ENCODE measurements at places on chromosomes 6 and 20. TPM values are rescaled to one million over a fixed set of nuclear protein-coding genes. Genes with fewer than 3 reads are reported as not detected.
A peak's percentile ranks its signal among the peaks of the same experiment; 100 is the strongest.

YTHDF1 gene
- polyA plus RNA-seq: 43.1 TPM

DHX16 gene
- 31.0 TPM for polyA plus RNA-seq

TMEM74B gene
- not detected for polyA plus RNA-seq

SLC2A10 gene
- polyA plus RNA-seq: 0.05 TPM

UBE2J1 gene
- polyA plus RNA-seq: 36.0 TPM

DEFB129 gene
- polyA plus RNA-seq: not detected

BPI gene
- polyA plus RNA-seq: not detected

COL20A1 gene
- not detected for polyA plus RNA-seq

C6orf163 gene
- polyA plus RNA-seq: 0.16 TPM

- H3K4me1 ChIP-seq: no peaks in the 10 kb centered on the region
- H3K4me3 ChIP-seq: no peak overlapping the region
- no peaks in the 10 kb centered on the region for H3K27me3 ChIP-seq
- no peaks in the 10 kb centered on the region for H3K36me3 ChIP-seq
These were observed 436.6 kb upstream of the OPRM1 start for GRCh38 chr6:153602401-153602800.

- peaks cover 55% of the 10 kb centered on the region for H3K4me1 ChIP-seq
- no peaks in the 10 kb centered on the region for H3K36me3 ChIP-seq
- no peak for DNase-seq
- no peaks in the 10 kb centered on the region for H3K27me3 ChIP-seq
- no peak overlapping the region for H3K4me3 ChIP-seq
These were observed 1.8 kb downstream of the FOXO3 start for GRCh38 chr6:108562503-108562993.

- no peaks in the 10 kb centered on the region for H3K27me3 ChIP-seq
- DNase-seq: no peak
- H3K4me1 ChIP-seq: peaks cover 27% of the 10 kb centered on the region
- H3K36me3 ChIP-seq: no peaks in the 10 kb centered on the region
These were observed 525.3 kb upstream of the JARID2 start for GRCh38 chr6:14720411-14721102.

GRCh38 chr20:33853507-33853813 lies 42.3 kb downstream of the CHMP4B start:
- peaks cover 22% of the 10 kb centered on the region for H3K36me3 ChIP-seq
- no peak for DNase-seq
- H3K4me1 ChIP-seq: peaks cover 26% of the 10 kb centered on the region

DNA sequence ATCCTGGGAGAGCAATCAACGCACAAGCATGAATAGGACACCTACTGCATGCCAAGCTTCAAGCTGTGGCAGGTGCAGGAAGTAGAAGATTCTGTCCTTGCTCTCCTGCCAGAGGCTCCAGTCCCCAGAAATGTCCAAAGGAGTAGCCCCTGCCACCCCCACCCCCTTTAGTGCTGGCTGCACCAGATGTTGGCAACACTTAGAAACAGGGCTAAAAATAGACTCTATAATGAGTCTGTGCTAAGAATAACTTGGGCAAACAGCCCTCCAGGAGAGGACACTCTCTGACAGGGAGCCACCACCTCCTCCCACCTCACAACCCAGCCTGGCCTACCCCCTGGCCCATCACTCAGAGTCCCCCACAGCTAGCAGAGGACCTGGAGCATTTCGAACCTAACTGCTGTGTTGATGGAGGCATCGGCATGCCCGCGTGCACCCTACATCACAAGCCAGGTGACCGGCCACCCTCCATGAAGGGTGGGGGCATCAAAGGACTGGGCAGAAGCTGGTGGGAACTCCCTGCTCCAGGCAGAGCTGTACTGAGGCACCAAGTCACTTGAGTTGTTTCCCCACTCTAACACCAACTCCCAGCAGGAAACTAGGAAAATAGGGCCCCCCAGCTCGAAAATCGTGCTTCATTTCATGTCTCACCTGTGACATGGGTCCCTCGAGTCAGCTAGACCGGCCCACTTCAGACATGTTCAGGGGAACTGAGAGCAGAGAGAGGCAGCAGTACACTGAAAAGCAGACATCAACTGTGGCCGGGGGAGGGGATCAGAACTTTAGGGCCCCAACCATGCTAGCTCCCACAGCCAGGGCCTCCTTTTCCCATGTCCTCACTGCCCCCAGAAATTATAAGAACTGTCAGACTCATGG lies 18.7 kb downstream of the TFEB start:
- no peaks in the 10 kb centered on the region for H3K36me3 ChIP-seq
- H3K4me3 ChIP-seq: no peak overlapping the region
- no peaks in the 10 kb centered on the region for H3K27me3 ChIP-seq
- no peak overlapping the region for H3K27ac ChIP-seq
- DNase-seq: no peak
- no peaks in the 10 kb centered on the region for H3K4me1 ChIP-seq

GRCh38 chr20:49687595-49688567 lies 25.8 kb downstream of the B4GALT5 start:
- no peak overlapping the region for H3K4me3 ChIP-seq
- peaks cover 5% of the 10 kb centered on the region for H3K4me1 ChIP-seq
- DNase-seq: no peak
- H3K27ac ChIP-seq: peak overlapping the region; percentile 24
- no peaks in the 10 kb centered on the region for H3K36me3 ChIP-seq

GRCh38 chr20:25288291-25289181 lies 40.7 kb downstream of the PYGB start:
- no peak overlapping the region for H3K4me3 ChIP-seq
- H3K27me3 ChIP-seq: no peaks in the 10 kb centered on the region
- H3K27ac ChIP-seq: no peak overlapping the region

DNA sequence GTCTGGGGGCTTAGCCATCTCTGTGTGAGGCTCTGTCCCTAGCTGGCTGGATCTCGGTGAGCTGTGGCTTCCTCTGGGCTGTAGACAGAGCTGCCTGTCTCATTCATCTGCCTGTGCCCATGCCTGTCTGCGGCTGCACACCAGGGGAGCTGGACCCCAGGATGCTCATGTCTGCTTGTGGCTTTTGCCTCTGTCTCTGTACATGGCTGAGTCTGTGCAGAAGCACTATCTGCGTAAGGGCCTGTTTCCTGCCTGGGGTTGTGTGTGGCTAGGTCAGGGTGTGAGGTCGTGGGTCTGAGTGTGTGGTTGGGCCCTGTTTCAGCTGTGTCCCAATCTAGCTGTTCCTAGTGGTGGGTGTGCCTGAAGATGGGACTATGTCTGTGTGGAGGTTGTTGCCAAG lies 68.2 kb downstream of the CDH22 start:
- DNase-seq: no peak
- H3K36me3 ChIP-seq: no peaks in the 10 kb centered on the region
- H3K27ac ChIP-seq: no peak overlapping the region
- H3K4me1 ChIP-seq: no peaks in the 10 kb centered on the region

- no peak overlapping the region for H3K4me3 ChIP-seq
- H3K27ac ChIP-seq: no peak overlapping the region
- DNase-seq: no peak
- H3K4me1 ChIP-seq: peaks cover 54% of the 10 kb centered on the region
- H3K36me3 ChIP-seq: no peaks in the 10 kb centered on the region
- H3K27me3 ChIP-seq: no peaks in the 10 kb centered on the region
These were observed 162.9 kb downstream of the JARID2 start for GRCh38 chr6:15408758-15409157.

DNA sequence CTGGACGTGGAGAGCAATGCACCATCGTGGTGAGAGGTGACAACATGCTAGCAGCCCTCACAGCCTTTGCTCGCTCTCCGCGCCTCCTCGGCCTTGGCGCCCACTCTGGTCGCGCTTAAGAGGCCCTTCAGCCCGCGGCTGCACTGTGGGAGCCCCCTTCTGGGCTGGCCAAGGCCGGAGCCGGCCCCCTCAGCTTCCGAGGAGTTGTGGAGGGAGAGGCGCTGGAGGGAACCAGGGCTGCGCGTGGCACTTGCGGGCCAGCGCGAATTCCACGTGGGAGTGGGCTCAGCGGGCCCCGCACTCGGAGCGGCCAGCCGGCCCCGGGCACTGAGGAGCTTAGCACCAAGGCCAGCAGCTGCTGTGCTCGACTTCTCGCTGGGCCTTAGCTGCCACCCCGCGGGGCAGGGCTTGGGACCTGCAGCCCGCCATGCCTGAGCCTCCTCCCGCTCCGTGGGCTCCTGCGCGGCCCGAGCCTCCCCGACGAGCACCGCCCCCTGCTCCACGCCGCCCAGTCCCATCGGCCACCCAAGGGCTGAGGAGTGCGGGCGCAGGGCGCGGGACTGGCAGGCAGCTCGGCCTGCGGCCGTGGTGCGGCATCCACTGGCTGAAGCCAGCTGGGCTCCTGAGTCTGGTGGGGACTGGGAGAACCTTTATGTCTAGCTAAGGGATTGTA lies 3.8 kb downstream of the GPX6 start:
- no peaks in the 10 kb centered on the region for H3K27me3 ChIP-seq
- DNase-seq: no peak
- no peak overlapping the region for H3K27ac ChIP-seq
- no peak overlapping the region for H3K4me3 ChIP-seq

DNA sequence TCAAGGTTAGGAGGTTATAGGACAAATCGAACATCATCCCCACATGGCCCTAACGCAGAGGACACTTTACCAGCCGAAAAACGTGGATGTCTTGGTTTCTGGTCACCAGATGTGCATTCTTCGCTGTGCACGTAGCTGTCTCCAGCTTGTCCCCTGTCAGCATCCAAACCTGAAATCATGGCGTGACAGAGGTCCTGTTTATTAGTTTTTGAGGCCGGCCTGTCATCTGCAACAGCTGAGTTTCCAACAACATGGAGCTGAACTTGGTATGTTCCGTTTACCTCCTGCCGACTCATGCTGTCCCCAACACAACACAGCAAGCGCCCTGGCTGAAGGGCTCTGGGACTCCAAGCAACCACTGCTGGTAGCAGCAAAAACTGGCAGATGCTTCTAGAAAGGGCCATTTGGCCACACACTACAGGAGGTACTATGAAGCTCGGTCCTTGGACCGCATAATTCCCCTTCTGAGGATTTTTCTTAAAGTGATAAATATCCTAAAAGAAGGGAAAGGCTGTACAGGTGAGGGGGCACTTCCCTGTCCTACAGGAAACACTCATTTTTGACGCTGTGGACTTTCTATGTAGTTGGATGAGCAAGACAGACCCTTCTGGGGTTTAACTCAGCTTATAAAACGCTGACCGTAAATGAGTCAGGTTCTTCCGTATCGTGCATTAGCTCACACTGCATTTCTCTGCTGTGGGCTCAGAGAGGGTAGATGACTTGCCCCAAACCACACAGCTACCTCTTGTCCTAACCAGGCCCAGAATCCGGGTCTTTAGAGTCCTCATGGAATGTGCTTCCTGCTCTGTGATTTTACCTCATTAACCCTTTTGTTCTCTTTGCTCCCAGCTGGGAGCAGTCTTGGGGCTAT lies 79.7 kb upstream of the NFATC2 start:
- H3K4me1 ChIP-seq: no peaks in the 10 kb centered on the region
- no peak overlapping the region for H3K4me3 ChIP-seq
- no peak for DNase-seq
- H3K36me3 ChIP-seq: no peaks in the 10 kb centered on the region

DNA sequence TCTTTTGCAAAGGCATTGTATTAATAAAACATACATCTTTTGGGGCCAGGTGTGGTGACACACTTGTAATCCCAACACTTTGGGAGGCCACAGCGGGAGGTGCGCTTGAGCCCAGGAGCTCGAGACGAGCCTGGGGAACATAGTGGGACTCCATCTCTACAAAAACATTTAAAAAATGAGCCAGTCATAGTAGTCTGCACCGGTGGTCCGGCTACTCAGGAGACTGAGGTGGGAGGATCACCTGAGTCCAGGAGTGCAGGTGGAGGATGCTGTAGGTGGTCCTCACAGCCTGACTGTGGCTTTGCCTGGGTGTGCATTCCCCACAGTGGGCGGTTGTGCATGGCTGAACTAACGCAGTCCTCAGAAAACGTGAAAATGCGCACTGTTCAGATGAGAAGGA lies 162.5 kb downstream of the DLL1 start:
- H3K4me3 ChIP-seq: no peak overlapping the region
- no peaks in the 10 kb centered on the region for H3K27me3 ChIP-seq
- no peak overlapping the region for H3K27ac ChIP-seq

GRCh38 chr20:43529457-43530153 lies 22.1 kb downstream of the L3MBTL1 start:
- H3K27me3 ChIP-seq: no peaks in the 10 kb centered on the region
- DNase-seq: no peak
- no peaks in the 10 kb centered on the region for H3K4me1 ChIP-seq
- no peak overlapping the region for H3K27ac ChIP-seq

DNA sequence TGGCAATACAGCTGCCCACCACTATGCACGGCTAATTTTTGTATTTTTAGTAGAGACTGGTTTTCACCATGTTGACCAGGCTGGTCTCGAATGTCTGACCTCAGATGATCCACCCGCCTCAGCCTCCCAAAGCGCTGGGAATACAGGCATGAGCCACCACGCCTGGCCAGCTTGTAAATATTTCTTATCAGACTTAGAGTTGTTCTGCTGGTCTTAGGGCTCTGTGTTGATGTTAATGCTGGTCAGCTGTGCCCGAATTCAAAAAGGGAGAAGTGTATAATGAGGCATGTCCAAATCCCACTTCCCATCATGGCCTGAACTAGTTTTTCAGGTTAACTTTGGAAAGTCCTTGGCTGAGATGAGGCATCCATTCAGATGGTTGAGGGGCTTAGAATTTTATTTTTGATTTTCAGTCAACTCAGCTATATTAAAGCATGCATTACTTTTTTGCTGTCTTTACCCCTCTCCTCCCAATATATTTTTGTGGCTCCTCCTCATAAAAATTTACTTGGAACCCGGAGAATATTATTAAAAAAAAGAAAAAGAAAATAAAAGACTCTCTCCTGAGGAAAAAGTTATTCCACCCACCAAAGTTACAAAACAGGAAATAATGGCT lies 47.7 kb downstream of the ADAT2 start:
- no peaks in the 10 kb centered on the region for H3K27me3 ChIP-seq
- no peak overlapping the region for H3K27ac ChIP-seq
- H3K36me3 ChIP-seq: no peaks in the 10 kb centered on the region
- DNase-seq: no peak

GRCh38 chr20:62942456-62942855 lies 4.5 kb downstream of the GID8 start:
- peaks cover 21% of the 10 kb centered on the region for H3K4me1 ChIP-seq
- H3K27ac ChIP-seq: no peak overlapping the region
- no peak overlapping the region for H3K4me3 ChIP-seq
- DNase-seq: no peak
- H3K27me3 ChIP-seq: no peaks in the 10 kb centered on the region

- no peaks in the 10 kb centered on the region for H3K36me3 ChIP-seq
- H3K4me1 ChIP-seq: peaks cover 3% of the 10 kb centered on the region
- DNase-seq: no peak
- peaks cover 11% of the 10 kb centered on the region for H3K27me3 ChIP-seq
- H3K27ac ChIP-seq: no peak overlapping the region
These were observed 114.2 kb upstream of the BEND6 start for GRCh38 chr6:56840467-56841380.

DNA sequence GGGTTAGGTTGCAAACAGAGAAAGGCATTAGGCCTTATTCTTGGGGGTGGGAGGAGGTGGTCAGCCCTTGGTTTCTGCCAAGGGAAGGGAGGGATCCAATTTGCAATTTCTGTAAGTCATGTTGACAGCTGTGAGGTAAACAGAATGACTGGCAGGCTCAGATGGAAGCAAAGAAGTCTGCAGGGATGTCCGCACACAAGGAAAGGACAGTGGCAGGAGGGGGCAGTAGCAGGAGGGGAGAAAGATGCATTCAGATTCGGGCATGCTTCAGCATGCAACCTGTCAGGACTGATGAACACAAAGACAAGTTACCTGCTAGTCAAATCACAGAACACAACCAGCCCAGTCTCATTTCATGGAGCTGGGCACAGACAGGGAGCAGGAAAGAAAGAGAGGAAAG lies 217.9 kb upstream of the FOXA2 start:
- H3K4me3 ChIP-seq: no peak overlapping the region
- no peaks in the 10 kb centered on the region for H3K36me3 ChIP-seq
- no peaks in the 10 kb centered on the region for H3K4me1 ChIP-seq

All from CD8-positive, alpha-beta memory T cell (primary cell).